ENCODE measurements at places on chromosomes 12 and 14.

GRCh38 chr14:100334904-100335303 is 11.8 kb downstream of the SLC25A47 start:
- no peak for DNase-seq

- no peak for DNase-seq
Measured at GRCh38 chr14:75306927-75307699, 28.5 kb downstream of the FOS start.

GRCh38 chr12:63212316-63212715 is 61.3 kb upstream of the AVPR1A start:
- DNase-seq, result no peak

- DNase-seq, result no peak
Measured at GRCh38 chr12:118183155-118183554, 47.2 kb downstream of the PEBP1 start.

- no peak for DNase-seq
Measured at GRCh38 chr14:64767215-64767964, 63.2 kb downstream of the PLEKHG3 start.

DNA sequence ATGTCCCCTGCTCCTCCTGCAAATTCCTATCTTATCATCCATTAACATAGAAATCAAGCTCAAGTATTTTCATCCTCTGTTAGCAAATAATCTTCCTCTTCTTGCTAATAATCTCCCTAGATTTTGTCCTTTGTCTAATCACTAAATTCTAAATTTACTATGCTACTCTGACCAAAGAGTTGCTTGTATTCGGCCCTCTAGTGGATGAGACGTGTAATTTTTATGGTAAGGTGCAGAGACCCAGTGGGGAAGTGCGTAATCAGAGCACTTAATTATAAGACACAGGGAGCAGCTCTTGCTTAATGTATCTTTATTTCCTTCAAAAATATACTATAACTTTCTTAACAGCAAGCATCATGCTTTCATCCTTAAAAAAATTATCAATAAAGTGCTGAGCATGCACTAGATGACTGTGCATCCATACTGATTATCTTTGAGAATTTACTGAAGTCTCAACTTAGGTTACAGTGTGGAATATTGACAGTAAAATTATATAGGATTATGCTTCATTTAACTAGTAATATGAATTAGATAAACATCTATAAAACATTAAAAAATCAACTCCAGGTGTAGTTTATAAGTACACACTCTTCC is 212.6 kb downstream of the SLC16A7 start:
- no peak for DNase-seq

- no peak for DNase-seq
Measured at GRCh38 chr12:53115112-53115890, 12.0 kb downstream of the SOAT2 start.

GRCh38 chr12:32681272-32681671 is 2.2 kb downstream of the DNM1L start:
- no peak for DNase-seq

DNA sequence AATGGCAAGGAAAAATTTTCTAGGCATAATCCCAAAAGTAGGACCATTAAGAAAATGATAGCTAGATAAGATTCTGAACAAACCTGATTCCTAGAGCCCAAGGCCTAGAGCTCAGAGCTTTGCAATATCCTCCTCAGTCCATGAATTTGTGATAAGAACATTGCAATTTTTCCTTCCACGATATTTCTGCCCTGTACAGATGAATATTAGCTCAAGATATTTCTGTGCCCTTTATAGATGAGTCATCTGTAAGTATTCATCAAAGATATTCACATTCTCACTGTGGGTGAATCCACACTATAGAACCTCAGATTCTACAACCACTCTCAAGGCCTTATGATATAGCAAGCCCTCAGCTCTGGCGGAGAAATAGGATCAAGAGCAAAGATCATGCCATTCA is 37.5 kb downstream of the EAPP start:
- no peak for DNase-seq
